MV-4-11 (cell line): ENCODE measurements at places on chromosomes 11 and 22.

DNA sequence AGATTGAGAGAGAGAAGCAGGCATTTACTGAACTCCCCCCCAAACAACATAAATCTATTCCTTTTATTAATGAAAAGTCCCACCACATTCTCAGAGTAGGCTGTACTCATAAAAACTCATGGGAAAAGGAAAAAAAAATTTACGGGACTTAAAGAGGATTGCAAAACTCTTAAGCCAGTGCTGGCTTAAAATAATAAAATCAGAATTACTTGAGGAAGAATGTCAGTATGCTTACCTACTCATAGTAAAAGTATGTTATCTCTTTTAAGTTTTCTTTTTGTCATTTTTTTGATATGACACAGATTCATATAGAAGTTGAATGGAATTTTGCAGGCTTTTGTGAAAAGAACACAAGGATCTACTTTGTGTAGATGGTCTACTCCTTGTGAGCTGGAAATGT is 126.3 kb downstream of the LUZP2 start:
- DNase-seq, result no peak

GRCh38 chr22:16801571-16801970 is 23.6 kb downstream of the XKR3 start:
- no peak for DNase-seq

GRCh38 chr11:44621140-44621681 is 55.7 kb downstream of the CD82 start:
- peak; percentile 21 for DNase-seq

DNA sequence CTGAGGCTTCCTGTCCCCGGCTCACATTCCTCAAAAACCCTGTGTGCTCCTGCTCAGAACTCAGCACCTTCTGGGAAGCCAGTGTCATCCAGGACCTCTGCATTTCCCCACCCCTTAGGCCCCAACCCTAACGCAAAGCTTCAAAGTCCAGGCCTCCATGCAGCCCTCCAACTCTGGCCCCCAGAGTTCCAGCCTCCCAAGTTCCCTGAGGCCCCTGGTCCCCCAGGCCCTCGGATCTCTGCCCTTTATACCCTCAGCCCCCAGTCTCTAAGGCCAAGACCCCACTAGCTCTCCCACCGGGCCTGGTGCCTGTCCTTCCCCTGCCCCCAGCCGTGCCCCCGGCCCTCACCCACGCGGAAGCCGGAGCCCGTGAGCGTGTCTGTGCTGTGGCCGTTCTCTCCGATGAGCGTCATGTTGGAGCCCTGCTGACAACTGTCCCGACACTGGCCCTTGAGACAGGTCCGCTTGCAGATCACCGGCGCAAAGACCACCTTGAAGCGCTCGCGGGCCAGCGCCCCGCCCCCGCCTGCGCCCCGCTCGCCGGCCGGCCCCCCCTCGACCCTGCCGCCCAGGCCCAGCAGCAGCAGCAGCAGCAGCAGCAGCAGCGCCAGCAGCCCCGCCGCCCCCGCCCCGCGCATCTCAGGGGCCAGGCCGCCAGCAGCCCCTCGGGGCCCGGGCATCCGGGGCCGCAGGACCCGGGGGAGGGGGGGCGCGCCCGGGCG is 718 bp downstream of the LTBP3 start:
- DNase-seq, result no peak

DNA sequence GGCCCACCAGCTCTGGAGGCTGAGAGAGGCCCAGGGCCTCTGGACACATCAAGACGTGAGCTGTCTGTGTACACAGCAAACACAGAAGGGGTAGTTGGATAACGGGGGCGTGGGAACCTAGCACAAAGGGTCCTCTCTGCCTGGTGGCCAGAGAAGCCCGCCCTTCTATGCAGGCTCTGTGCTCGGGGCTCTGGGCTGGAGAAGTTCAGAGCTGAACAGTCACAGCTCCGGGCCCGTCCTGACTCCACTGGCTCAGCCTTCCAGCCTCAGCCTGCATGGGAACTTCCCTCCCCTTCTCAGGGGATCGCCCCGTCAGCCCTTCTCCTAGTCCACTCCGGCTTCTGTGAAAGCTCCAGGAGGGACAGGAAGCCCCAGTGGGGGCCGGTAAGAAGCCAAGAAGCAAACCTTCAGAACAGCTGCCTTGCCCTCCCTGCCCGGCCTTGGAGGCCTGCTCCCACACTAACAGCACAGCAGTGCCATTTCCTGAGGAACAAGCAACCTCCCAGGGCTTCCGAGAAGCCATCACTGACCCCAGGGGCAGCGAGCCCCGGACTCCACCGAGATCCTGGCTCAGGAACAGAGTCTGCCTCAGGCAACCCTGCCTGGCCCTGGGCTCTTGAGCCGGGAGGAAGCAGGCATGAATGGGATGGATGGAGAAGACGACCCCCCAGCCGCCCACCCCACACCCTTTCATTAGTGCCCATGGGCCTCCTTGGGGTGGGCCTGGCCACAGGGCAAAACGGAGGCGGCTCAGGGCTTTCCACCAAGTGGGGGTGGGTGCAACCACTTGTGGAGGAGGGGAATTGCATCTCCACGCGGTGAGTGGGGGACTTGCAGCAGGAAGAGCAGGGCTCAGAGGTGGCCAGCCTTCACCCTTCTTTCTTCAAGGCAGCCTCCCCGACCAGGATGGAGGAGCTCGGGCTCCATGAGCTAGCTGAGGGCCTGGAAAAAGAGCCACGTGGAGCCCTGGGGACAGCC is 119.8 kb downstream of the ST3GAL4 start:
- DNase-seq, result no peak

- DNase-seq, result no peak
Observed at GRCh38 chr22:23685205-23685784, 5.5 kb upstream of the RGL4 start.

- no peak for DNase-seq
Observed at GRCh38 chr11:35133656-35134055, 5.3 kb upstream of the CD44 start.

DNA sequence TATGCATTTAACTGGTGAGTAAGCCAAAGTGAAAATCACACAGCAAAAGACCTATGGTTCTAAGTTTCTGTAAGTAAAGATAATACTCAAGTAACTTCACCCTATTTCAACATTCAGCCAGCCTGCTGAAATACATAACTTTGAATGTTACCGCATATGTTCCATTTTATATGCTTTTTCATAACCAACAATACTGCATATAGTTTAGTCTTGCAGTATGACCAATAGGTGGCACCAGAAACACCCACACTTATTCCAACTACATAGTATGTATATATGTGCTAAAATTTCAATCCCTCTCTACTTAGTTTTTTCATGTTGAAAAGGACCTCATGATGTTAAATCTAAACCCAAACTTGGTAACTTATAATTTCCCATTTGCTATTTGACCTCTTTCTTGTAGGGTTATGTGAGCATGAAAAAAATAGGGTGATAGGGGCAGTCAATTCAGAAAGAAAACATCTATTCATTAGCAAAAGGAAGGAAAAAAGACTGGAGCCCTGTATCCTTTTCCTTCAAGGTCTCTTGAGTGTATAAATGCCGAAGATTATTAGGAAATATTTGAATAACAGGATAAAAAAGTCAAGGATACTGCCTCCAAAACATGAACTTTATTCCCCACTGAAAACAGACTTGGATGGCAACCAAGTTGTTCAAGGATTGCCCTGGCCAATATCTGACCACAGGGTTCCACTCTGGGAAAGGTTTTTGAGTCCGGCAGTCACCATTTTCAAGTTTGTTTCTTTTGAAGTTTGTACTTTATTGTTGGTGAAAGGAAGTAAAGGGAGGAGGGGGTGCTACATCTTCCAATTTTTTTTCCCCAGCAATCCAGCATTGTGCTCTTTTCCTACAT is 23.8 kb upstream of the FZD4 start:
- no peak for DNase-seq

- no peak for DNase-seq
Observed at GRCh38 chr11:15865212-15865987, 490.9 kb downstream of the SOX6 start.

- DNase-seq, result no peak
Observed at GRCh38 chr11:20177136-20177535, 16.9 kb upstream of the DBX1 start.

DNA sequence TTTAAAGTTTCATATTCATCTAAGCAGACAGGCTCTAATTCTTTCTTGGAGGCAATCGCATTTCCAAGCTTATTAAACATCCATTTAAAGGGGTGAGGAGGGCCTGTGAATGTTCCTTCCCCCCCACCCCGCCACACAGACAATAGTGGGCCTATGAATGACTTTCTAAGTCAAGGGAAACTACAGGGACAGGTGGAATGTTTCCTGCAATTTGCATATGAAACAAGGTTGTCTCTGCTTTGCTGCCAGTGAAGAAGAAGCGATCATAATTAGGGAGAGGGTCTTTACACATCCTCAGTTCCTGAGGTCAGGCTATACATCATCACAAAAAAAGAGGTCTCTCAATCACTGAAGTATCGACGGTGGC is 127.9 kb upstream of the OPCML start:
- DNase-seq, result no peak

GRCh38 chr11:6757373-6757967 is 14.3 kb downstream of the OR2AG2 start:
- DNase-seq, result peak; percentile 61
